ENCODE measurements at places on chromosomes 6 and 20.

GRCh38 chr6:103273048-103273447 is 1586.7 kb downstream of the HACE1 start:
- DNase-seq = peak; percentile 26

DNA sequence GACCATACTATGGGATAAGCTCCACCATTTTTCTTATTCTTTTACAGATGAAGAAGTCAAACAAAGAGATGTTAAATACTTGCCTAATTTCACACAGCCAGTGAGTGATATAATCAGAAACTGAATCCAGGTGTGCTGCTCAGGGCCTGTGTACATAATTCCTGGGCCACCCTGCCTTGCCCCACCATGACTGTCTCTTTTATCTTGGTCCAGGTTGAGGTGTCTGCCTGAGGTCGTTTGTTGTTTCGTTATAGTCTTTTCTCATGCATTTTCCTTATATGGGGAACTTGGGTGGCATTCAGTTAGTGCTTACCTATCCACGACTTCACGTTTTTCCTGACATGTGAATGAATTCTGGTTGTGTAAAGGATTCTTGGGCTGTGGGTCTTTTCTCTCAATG is 277.6 kb downstream of the COL12A1 start:
- no peak for DNase-seq

GRCh38 chr6:55826941-55827340 is 48.4 kb downstream of the BMP5 start:
- no peak for DNase-seq

GRCh38 chr20:41147767-41148191 is 10.4 kb downstream of the PLCG1 start:
- no peak for DNase-seq

- DNase-seq = peak; percentile 25
Measured at GRCh38 chr6:3603340-3604130, 146.7 kb upstream of the SLC22A23 start.

- peak; percentile 67 for DNase-seq
Measured at GRCh38 chr6:166997768-166998255, 1.4 kb upstream of the CEP43 start.

Data from D341Med (cell line).